Renal cortex interstitium (tissue), 15 donors: ENCODE measurements at places on chromosomes 1 and 21.

DNA sequence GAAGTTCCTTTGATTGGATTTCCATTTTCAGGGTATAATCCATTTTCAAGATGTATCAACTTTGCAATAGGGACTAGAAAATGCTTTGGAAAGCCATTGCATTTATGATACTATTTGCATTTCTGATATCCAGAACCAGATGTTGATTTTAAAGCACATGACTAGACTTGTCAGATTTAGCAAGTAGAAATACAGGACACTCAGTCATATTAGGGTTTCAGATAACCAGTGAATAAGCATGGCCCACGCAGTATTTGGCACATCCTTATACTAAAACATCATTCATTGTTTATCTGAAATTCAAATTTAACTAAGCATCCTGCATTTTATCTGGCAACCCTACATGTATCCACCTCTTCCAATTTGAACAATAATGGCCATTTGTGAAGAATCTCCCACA lies 113.3 kb upstream of the DPT start:
- no peak for DNase-seq

DNA sequence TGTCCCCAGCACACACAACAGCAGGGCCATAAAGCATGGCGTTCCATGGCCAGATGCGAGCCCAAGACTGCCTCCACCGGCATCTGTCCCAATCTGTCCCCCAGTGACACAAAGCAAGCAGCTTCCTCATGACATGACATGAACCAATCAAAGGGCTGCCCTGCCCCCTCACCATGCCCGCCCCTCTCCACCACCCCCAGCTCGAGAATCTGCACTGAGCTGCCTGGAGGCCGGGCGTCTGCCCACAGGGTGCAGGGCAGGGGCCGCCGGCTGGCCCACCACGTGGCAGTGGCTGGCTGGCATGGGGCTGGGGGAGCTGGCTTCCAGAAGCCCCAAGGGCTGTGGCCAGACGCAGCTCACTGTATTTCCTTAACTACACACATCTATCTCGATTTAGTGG lies 27.8 kb downstream of the WNT9A start:
- DNase-seq = no peak

GRCh38 chr1:19420606-19421005 lies 64.7 kb downstream of the CAPZB start:
- no peak for DNase-seq

GRCh38 chr1:90092441-90092840 lies 97.5 kb downstream of the ZNF326 start:
- no peak for DNase-seq

GRCh38 chr1:224996266-224996665 lies 66.8 kb downstream of the DNAH14 start:
- DNase-seq = no peak

GRCh38 chr1:163399976-163400601 lies 78.3 kb downstream of the NUF2 start:
- DNase-seq = no peak

DNA sequence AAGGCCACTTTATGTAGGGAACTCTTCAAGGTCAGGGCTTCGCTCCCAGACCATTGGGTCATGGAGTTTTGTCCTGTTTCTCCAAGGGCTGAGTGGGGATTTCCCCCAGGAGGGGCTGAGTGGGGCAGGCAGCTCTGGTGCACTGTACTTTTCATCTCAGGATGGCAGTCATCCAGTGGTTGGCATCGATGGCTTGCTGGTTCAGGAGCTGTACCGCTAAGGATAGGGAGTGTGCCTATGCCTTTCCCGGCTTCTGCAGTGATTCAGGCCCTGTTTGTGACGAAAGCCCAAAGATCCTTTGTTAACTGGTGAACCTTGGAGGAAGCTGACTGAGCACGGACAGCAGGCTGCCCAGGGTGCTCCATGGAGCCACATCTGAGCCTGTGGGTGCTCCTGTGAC lies 100.1 kb upstream of the GADD45A start:
- no peak for DNase-seq

DNA sequence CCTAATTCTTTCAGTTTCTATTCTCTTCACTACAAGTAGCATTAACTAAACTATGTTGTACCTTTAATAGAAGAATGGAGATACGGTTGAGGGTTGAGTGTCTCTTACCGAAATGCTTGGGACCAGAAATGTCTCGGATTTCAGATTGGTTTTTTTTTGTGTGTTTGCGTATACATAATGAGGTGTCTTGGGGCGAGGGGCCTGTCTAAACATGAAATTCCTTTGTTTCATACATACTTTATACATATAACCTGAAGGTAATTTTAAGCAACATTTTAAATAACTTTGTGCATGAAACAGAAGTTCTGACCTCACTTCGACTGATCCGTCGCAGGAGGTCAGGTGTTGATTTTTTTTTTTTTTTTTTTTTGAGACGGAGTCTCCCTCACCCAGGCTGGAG lies 36.3 kb upstream of the MYOCOS start:
- DNase-seq = no peak

GRCh38 chr1:41317361-41317760 lies 43.9 kb upstream of the FOXO6 start:
- no peak for DNase-seq

- no peak for DNase-seq
Observed at GRCh38 chr21:44550807-44551206, 498 bp downstream of the KRTAP10-2 start.

GRCh38 chr1:210523830-210524229 lies 195.1 kb downstream of the HHAT start:
- no peak for DNase-seq

DNA sequence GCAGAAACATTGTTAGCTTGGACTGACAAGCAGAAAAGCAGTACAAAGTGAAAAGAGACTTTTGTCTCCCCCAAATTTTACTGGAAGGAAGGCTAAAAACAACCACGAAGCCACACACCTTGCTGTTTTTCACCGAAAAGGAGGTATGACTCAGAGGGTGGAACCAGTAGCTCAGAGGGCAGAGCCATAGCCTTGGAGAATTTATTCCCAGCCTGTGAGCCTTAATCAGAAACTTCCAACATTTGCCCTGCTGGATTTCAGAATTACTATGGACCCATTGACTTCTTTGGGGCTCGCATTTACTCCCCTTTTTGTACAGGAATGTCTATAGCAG lies 32.0 kb downstream of the RPS6KC1 start:
- no peak for DNase-seq

GRCh38 chr1:41833519-41834000 lies 85.2 kb downstream of the HIVEP3 start:
- no peak for DNase-seq

DNA sequence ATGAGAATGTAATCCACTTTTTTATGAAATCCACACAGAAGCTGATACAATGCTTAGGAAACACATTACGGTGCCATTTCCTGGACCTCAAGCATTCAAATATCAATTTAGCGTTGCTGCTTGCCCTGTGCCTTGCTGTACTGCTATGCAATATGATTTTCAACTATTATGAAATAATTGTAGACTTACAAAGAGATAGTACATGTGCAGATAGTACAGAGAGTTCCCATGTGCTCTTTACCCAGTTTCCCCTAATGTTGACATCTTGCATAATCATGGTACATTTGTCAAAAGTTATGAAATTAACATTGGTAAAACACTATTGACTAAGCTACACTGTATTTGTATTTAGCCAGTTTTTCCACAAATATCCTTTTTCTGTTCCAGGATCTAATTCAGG lies 37.7 kb upstream of the PTBP2 start:
- DNase-seq = no peak

DNA sequence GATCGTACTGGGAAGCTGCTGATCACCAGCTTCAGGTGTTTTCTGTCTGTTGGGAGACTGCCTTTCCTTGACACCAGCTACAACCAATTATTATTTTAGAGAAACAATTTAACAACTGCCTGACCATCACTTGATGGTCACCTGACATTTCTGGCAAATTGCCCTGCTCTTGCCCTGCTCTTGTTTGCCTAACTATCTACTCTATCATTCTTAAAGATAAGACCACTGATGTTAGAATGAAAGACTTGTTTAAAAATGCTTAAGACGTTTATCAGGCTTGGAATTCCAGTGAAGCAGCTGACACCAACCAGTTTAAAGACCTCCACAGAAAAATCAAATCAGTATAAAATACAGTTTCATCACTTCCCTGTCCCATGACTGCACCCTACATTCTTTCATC lies 423.3 kb upstream of the CAMK1G start:
- no peak for DNase-seq

GRCh38 chr1:65357291-65357960 lies 48.1 kb downstream of the DNAJC6 start:
- DNase-seq = no peak

GRCh38 chr1:236997882-236998281 lies 6.4 kb downstream of the MT1HL1 start:
- no peak for DNase-seq

GRCh38 chr1:93846992-93847810 lies 31.8 kb downstream of the DNTTIP2 start:
- peak; percentile 93 for DNase-seq

GRCh38 chr1:76933847-76934815 lies 66.9 kb downstream of the ST6GALNAC5 start:
- DNase-seq = no peak

DNA sequence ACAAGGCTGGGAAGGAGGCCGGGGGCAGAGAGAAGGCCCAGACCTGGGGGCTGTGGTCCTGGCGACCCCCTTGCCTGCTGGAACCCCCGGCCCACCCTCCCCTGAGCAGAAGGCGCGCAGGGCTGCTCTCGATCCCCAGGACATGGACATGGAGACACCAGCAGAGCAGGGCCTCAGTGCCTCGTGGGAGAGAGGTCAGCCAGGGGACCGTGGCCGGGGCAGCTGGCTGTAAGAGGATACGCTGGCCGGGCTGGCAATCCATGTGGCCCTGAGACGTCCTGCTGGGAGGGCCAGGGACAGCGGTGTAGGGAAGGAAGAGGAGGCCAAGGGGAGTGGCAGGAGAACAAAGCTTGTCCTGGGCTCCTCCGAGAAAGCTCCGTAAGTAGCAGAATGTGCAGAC lies 132.2 kb downstream of the CASZ1 start:
- no peak for DNase-seq

- DNase-seq = no peak
Observed at GRCh38 chr1:182589931-182590330, 875 bp upstream of the RNASEL start.

DNA sequence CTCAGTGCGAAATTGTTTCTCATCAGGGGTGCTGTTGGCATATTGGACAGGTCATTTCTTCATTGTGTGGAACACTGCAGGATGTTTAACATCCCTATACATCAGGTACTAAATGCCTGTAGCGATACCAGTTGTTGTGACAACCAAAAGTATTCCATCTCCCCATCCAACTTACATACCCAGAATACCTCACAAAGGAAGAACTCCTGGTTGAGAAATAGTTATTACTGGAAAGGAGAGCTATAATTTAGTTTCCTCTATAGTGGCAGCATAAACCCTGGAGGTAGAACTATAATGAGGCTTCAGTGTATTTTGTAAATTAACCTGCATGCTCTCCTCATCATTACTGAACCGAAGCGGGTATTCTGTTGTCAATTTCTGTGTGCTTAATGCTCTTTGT lies 45.1 kb downstream of the IVNS1ABP start:
- DNase-seq = no peak

- no peak for DNase-seq
Observed at GRCh38 chr1:87399701-87400100, 71.0 kb downstream of the LMO4 start.

- no peak for DNase-seq
Observed at GRCh38 chr1:19205845-19206244, 4.2 kb downstream of the UBR4 start.
